T follicular helper cell (primary cell): ENCODE measurements at places on chromosomes 7 and 10.
A peak's percentile ranks its signal among the peaks of the same experiment; 100 is the strongest.

- no peak for DNase-seq
Measured at GRCh38 chr7:132446666-132447278, 129.5 kb downstream of the PLXNA4 start.

DNA sequence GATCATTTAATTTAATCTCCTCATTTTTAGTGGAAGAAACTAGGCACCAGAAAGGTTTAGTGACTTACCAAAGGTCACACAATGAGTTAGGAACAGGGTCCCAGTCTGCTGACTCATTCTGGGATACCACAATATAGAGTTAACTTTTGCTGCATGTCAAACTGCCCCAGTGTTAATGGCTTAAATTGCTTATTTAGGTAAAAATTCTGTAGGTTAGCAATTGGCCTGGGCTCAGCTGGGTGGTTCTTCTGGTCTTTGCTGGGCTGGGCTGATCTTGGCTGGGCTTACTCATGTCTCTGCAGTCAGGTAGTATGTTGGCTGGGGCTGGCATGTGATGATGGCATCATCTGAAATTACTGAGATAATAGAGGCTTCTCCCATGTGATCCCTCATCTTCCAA, 111.6 kb downstream of the EMX2 start:
- DNase-seq: no peak

DNA sequence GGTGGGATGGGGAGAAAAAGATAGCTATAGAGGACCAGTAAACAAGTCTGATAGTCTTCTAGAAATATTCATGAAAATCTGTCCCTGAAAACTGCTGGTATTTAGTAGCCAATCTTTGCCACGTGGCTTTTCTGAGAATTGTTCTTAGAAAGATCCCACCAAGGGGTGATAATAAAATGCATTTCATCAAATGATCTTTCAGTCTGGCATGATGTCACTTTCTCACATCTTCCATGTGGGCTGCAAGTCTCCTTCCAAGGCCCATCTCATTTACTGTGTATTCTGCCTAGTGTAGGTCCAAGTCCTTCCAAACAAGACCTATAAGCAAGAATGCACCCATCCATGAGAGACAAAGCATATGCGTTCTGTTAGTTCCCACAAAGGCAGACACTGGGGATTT, 226.0 kb downstream of the CHCHD3 start:
- DNase-seq: no peak

DNA sequence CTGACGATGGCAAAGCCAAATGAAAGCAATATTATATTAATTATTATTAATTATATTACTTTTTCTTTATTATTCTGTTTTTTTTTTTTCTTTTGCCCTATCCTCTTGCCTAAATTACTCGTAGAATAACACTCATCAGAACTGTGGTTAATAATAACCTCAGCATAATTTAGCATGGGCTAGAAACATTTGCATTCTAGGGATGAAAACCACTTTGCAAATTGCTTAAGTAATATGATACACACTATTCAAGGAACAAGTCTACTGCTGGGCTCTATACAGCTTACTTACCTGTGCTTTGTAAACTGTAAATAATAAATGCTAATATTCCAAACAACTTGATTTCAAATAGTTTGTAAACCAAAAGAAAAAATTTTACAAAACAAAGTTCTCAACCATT, 375.8 kb downstream of the HGF start:
- DNase-seq: no peak

DNA sequence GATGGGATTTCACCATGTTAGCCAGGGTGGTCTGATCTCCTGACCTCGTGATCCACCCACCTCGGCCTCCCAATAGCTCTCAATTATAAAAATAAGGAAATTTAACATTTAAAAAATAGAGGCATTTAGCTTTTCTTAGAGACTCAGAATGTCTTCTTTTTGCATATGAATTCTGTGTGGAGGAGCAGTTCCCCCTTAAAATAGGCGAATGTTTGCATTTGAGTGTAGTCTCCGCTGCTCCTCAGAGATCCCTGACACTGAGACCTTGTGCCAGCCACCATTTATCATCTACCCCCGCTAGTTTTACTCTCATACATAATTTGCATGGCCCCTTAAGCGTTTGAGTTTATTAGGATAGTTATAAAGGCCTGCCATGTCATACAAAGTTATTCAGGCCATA, 461.9 kb downstream of the SORCS3 start:
- DNase-seq: no peak

DNA sequence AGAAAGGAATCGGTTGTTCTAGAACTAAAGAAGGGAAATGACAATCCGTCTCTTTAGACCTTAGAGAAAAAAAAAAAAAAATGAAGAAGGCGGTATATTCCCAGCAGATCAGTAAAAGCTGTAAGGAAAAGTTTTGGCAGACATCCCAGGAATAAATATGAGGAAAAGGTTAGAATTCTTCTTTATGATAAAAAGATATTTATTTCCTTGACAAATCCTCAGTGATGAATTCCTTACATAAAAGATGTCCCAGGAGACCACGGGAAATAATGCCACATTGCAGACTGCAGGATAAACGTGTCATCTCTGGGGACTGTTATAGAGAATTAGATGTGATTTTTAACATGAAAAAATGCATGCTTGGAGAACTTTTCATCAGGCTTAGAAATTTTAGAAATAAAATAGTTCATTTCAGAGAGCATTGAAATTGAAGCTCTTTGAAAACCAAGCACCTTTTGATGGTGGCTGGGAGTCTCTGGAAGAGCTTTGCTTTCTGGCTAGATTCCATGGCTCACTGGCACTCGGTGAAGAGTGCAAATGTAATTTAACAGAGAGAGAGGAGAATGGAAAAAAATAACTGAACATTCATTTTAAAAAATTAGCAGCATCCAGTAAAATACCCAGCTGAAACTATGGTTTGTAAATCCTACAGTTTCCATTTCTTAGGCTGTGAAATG, 98.2 kb downstream of the PRPF18 start:
- no peak for DNase-seq

- DNase-seq: no peak
Measured at GRCh38 chr7:28346676-28347363, 65.5 kb upstream of the CREB5 start.

DNA sequence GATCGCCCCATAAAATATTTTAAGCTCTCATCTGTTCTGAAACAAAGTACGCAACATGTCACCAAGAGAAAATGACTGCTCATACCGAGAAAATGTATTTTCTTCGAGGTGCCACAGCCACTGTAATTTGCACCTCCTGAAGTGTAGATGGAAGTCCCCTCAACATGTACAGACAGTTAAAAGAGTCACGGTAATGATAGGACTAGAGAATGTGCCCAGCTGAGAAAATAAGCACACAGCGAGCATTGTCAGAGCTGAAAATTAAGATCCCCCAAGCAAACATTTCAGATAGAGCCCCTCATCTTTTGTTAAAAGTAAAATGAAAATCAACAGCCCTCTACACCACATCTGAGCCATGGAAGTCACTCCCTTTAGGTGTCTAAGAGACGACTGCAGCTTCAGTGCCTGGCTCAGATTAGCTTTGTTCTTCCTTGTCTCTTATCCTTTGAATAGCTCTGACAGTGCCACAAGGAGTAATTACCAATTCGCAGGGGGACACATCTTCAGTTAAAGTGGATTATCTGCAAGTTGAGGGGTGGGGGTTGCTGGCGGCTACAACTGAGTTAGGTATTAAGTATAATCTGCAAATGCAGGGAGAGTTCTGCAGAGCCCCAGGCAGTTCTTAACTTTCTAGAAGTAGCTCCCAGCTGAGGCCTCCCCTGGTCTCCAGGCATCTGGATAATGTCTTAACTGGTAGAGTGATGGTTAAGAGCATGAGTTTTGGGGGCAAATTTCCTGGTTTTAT, 222.7 kb upstream of the C7orf33 start:
- no peak for DNase-seq

GRCh38 chr10:792792-793100, 103.3 kb upstream of the DIP2C start:
- no peak for DNase-seq

DNA sequence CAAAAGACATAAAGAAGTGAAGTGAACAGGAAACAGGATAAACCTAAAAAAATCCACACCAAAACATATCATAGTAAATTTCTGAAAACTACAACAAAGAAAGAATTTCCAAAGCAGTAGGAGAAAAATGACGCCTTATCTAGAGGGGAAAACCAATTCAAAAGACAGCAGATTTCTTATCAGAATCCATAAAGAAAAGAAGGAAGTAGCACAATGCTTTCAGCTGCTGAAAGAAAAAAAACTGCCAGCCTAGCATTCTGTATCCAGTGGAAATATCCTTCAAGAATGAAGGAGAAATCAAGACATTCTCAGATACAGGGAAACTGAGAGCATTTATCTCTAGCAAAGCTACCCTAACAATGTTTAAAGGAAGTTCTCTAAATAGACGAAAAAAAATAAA, 37.8 kb downstream of the PDLIM1 start:
- no peak for DNase-seq

DNA sequence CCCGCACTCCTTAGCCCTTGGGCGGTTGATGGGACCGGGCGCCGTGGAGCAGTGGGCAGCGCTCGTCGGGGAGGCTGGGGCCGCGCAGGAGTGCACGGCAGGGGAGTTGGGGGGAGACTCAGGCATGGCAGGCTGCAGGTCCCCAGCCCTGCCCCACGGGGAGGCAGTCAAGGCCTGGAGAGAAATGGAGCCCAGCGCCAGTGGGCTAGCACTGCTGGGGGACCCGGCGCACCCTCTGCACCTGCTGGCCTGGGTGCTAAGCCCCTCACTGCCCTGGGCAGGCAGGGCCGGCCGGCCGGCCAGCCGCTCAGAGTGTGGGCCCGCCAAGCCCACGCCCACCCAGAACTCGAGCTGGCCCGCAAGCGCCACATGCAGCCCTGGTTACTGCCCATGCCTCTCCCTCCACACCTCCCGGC, 147.2 kb upstream of the PITRM1 start:
- DNase-seq: no peak

DNA sequence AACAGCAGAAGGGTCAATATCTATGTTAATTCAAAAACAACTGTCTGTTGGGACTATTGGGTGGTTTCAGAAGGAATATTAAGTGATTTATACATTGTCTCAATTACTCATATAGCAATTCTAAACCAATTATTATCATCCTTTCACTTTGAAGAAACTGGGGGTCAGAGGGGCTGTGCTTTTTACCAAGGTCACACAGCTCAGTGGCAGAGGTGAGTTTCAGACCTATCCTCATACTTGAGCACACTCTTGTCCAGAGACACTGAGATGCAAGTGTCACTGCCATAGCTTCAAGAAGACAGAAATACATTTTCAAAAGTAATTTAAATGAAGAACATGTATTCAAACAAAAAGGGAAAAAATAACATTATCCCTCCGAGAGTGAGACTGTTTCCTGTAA, 195.3 kb downstream of the ARL4A start:
- DNase-seq: no peak

- no peak for DNase-seq
Measured at GRCh38 chr10:93226619-93227018, 152.9 kb downstream of the CYP26A1 start.

GRCh38 chr10:110860576-110861241, 11.0 kb upstream of the PDCD4 start:
- DNase-seq: peak; percentile 26

- DNase-seq: no peak
Measured at GRCh38 chr7:40223451-40224127, 88.8 kb downstream of the SUGCT start.

- DNase-seq: no peak
Measured at GRCh38 chr7:150401424-150401790, 22.3 kb downstream of the ZNF775 start.

GRCh38 chr7:20839196-20839735, 52.6 kb upstream of the SP8 start:
- DNase-seq: no peak

DNA sequence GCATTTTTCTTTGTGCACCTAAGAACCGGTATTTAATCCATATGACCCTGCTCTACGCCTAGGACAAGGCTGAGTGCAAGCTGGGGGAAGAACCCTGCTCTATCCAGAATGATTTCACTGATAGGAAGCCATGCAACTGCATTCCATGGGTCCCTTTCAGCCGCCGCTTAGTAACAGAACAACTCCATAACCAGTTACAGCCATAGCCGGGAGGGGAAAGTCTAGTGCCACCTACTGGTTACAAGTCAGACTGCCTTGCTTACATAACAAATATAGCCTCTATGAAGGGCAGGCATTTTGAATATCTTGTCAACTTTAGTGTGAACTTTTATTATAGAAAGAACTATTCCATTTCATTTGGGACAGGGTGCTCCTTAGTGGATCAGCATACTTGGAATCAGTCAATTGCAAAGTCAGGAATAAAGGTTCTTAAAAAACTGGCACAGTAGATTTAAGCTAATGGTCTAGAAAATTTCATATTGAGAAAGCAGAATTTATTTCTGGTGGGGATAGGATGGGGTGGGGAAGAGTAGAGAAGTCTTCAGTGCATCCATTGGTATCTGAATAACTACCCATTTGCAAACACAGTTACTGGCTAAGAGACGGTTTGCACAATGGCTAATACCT, 521.7 kb downstream of the ADRA2A start:
- peak; percentile 15 for DNase-seq

- no peak for DNase-seq
Measured at GRCh38 chr10:126586128-126586527, 84.4 kb downstream of the C10orf90 start.

DNA sequence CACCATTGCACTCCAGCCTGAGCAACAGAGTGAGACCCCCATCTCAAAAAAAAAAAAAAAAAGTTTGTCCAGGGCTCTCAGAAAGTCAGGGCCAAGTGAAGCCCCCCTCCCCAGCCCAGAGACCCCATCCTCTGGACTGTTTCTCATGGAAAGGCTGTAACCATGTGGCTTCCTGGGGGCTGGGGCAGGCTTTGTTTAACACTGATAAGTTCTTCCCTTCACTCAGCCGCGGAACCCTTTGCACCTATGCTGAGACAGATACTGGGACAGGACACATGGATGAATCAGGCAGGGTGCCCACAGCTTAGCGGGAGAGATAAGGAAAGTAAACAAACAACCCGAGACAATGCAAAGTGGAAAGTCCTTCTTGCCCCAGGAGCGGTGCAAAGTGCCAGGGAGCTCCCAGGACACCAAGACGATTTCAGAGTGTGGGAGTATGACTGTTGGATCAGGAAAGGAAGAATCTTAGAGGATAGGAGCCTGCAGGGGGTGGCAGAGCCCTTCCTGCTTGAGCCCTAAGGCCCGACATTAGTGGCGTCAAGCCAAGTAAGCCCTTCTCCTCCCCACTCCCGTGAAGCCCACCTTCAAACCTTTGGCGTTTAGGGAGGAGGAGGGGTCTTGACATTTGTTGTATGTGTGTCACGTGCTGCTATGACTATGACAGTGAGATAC, 11.6 kb downstream of the MLXIPL start:
- DNase-seq: no peak

GRCh38 chr10:51964630-51965029, 265.2 kb upstream of the CSTF2T start:
- DNase-seq: no peak
